NCI-H1436 treated with DMSO at 0.1 percent for 48 hours (cell line): ENCODE measurements at places on chromosomes 13 and 19.

DNA sequence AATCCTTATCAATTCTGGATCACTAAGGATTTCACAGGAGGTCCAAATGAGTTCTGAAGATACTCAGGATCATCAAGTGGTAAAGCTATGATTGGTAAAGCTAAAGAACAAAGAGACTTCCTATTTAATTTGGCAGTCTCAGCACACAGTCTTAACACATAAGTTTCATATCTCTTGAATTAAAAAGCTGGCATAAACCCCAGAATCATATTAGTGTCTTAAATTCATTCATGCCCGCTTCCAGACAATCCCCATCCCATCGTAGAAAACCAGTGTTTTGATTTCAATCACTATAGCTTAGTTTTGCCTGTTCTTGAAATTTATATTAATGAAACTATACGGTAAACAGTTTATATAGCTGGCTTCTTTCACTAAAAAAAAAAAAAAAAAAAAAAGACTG, 278.7 kb downstream of the DIAPH3 start:
- DNase-seq = no peak

DNA sequence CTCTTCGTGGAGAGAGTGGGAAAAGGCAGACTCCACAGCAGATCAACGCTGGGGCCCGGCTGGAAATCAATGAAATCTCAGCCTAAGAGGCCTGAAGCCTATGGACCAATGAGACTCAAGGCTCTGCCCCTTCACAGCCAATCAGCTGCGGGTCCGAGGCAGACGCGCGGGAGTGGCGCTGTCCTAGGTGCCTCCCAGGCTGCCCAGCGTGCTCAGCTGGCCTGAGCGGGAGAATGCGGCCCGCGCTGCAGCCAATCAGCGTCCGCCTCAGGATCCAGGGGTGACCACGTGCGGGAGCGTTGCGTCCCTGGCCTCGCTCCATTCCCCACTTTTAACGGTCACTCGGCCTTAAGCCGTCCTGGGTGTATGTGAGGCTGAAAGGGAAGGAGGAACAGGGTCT, at the start of gene ZBTB32:
Gene ZBTB32 (plus strand): TSS at position 341 of the 400 bp plus-strand sequence. CDS start 10,069 bp downstream, outside the sequence.
- DNase-seq = no peak

- DNase-seq = no peak
These were observed 36.7 kb downstream of the EFNA2 start for GRCh38 chr19:1322198-1322981.

DNA sequence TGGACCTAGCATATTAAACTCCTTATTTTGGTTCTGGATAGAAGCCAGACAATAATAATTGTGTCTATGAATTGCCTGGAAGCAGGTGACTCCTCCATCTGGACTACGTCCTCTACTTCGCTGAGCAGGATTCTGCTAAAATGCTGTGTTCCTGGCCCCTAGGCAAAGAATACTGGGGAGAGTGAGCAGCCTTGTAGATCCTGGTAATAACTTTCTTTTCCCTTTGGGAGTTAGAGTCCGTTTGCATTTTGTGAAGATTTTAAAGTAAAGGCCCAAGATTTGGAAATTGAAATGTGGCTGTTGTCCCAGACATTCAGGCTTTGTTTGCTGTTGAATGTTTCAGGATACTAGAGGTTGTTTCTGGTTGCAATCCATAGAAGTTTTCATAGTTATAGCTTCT, 511.9 kb upstream of the KLF12 start:
- DNase-seq = no peak

DNA sequence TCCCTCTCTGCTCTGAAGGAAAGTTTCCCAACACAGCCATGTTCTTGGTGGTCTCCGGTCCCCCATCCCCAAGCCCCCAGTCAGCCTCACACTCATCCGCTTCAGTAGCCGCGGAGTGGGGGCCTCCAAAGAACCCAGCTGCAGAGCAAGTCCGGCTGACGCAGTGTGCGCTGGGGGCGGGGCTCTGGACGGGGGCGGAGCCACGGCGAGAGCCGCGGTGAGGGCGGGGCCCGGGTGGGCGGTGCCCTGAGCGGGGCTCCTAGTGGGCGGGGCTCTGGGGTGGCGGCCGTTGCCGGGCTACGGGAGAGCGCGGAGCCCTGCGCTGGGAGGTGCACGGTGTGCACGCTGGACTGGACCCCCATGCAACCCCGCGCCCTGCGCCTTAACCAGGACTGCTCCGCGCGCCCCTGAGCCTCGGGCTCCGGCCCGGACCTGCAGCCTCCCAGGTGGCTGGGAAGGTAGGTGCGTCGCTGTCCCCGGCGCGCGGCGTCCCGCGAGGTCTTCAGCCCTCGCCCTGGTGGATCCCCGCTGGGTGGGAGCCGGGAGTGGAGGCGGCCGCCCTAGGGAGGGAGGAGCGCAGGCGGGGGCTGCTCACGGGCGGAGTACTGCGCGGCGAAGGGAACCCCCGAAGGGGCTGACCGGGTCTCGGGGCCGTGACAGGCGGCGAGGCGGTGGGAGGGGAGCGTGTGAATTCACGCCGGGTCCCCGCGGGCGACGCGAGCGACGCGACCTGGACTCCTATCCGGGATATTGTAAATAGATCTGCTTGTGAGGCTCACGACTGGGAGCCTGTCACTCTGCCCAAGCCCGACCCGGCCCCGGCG, 9.1 kb downstream of the TNFRSF19 start:
- DNase-seq = no peak
